Right lung (tissue), 10 donors: ENCODE measurements at places on chromosomes 4 and X.

DNA sequence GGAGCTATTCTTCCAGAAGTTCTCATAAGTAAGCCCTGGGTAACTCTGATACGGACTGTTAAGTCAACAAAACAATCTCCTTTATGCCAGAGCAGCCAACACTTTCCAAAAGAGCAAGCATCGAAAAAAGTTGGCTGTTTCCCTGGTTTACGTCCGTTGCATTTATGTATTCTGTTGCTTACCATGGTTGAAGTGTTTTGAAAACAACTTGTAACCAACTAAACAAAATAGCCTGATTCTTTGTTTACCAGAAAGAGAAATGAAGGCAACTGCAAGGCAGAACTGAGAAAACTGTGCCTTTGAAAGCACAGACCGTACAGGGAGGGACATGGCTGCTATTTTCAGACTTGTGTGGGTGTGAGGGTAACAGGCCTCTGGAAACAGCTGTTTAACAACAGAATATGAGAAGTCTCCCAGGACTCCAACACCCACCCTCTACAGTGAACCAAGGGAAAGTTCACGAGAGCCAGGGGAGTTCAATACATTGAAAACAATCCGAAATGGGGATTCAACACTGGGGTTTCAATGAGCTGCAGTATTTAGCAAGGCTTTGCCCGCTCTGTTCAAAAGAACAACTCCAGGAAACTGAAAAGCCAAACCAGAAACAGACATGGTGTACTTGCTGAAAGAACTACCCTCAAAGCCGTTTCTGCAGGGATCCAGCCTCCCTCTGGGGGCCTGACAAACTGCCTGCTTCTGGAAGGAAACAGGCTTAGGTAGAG is 95.8 kb upstream of the EGFL6 start:
- peak; percentile 23 for DNase-seq

DNA sequence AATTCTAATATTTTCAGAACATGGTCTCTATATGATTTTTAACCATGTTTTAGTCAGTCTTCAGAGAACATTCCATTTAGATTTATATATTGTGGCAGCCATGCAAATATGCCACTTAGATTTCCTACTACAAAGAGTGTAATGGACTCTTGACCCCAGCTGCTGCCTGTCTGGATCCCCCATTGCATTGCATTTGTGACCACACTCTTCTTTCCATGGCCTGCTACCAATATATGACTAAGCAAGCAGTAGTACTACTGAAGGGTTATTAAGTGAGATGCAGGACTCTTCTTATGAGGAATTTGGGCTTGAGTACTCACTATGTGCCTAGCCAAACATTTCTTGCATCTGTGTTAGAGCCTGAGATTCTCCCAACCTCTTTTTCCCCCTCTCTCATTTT is 306.8 kb downstream of the PDHA2 start:
- no peak for DNase-seq

- DNase-seq, result no peak
Measured at GRCh38 chr4:185771711-185772390, 40.1 kb downstream of the SORBS2 start.

- peak; percentile 28 for DNase-seq
Measured at GRCh38 chr4:179248821-179249220, 1806.6 kb upstream of the AGA start.
